ENCODE measurements at places on chromosomes 7 and 10.

- DNase-seq = no peak
These were observed 197.0 kb upstream of the AGK start for GRCh38 chr7:141354251-141354650.

DNA sequence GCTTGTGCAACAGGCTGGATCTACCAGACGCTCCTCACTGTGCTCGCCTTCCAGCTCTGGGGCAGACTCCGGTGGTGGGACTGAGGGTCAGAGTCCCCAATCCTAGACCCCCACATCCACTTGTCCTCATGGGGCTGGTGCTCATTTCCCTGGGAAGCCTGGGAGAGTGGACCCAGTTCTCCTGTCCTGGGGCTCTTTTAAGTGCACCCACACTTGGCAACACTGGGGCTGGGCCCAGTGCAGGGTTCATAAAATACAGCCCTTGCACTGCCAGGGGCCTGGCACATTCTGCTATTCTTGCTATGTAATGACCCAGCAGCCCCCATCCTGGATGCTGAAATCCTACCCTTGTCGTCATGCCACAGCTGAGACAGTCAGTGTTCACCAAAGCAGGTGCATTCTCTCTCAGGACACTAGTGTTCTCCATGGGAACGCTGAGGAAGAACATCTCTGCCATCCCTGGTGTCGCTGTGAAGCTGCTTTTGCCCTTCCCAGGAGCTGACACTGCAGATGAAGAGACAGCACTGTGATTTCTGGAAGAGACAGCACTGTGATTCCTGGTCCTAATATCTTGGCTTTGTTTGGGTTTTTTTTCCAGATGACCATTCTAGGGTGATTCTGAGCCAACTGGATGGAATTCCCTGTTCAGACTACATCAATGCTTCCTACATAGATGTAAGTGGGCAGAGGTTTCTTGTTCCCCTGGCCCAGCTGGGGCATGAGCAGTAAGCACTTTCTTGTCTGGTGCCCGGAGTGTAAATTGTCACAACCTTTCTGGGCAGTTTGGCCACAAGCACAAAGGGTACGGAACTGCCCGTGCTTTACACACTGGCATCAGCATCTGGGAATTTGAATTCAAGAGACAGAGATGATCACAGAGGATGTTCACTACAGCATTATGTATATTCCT, 65.6 kb downstream of the MKI67 start:
- DNase-seq = no peak

DNA sequence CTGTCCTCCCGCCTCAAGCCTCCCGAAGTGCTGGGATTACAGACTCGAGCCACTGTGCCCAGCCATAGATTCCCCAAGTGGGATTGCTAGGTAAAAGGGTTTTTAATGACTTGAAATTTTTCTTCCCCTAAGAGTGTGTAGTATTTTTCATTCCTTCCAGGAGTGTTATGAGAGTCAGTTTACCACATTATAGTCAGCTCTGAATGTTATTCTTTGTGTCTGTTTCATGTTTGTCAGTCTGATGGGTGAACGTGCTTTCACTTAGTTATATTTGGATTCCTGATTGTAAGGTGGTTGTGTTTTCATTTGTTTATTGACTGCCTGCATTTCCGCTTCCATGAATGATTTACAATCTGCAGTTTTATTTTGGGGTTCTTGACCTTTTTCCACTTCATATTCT, 6.3 kb downstream of the ZNF212 start:
- DNase-seq = no peak

GRCh38 chr7:157851501-157852067, 514.8 kb downstream of the DNAJB6 start:
- DNase-seq = no peak

DNA sequence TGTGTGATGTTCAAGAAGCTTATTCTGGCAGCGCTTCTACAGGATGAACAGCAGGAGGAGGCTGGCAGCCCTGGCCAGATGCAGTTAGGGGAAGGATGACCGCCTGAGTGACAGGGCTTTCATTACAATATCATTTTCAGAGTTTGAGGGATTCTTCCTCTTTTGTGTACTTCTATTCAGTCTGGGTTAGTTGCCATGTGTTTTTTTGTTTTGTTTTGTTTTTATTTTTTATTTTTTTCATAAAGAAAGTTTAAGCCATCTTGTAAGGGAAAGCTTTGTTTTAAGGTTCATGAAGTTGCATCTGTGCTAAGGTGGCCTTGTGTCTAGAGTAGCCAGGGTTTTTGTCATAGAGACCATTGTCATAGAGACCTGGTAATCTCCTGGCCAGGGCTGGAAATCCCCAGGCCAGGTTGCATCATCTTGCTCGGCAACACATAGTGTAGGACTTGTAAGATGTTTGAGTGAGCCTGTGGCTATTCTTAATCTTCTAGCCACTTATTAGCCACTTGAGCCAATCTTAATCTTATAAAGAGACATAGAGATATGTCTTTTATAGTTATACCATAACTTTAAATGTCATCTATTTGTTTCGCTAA, 230.5 kb upstream of the TMEM229A start:
- DNase-seq = no peak

DNA sequence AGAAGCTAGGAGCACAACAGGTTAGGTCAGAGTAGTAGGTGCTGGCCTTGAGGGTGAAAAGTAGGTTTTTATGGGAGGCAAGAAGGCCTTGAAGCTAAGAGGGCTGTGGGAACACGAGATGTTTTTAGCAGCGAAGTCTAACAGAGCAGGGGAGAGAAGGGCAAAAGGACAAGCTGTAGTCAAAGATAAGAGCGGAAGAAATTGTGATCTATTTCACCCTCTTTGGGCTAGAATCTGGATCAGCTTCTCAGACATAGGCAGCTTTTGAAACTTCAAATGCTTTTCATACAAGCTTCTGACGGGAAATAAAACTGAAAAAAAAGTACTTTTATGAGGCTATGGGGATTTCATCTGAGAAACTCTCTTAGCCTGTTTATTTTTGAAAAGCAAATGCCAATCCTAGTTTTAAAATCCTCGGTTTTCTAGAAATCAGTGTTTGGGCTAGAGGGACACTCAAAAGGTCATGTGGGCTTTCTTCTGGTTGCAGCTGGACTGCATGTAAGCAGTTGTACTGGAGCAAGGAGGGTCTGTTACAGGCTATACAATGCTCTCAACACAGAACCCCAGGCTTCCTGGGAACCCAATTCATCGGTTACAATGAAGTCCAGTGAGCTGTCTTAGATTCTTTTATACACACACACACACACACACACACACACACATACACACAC, 83.6 kb downstream of the RNF216 start:
- no peak for DNase-seq

DNA sequence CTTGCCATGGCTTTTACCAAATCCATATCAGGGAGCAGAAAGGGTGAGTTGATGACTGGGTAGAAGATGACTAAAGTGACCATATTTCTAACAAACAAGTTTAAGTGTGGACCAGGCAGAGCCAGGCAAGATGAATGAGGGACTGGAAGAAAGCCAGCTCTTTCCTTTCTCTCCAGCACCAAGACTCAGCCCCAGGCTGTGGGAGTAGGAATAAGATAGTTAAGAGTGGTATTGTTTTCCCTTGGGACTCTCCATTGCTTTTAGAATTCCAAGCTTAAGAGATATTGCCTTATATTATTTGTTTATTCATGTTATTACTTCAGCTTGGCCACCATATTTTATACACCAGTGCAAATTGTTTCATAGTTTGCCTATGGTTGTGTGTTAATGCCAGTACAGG, 28.8 kb upstream of the TSPAN33 start:
- no peak for DNase-seq

- no peak for DNase-seq
These were observed 33.3 kb downstream of the GBX1 start for GRCh38 chr7:151133986-151134742.

GRCh38 chr10:14653271-14654161, 121.2 kb downstream of the FAM107B start:
- no peak for DNase-seq

DNA sequence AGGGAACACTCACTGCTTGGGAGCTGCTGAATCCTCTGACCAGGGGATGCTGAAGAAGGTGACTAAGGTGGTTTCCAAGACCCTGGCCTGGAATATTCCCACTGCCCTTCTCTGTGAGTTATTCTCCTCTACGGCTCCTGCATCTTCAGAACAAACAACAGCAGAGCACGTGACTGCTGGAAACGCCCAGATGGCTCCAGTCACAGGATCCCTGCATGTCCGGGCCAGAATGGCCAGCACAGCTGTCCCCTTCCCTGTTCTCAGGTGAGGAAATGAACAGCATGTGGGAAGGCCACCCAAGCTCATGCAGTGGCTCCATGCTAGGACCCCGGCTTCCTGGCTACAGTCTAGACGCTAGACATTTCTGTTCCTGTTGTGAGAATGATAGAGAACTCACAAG, 43.1 kb downstream of the GHRHR start:
- DNase-seq = no peak

DNA sequence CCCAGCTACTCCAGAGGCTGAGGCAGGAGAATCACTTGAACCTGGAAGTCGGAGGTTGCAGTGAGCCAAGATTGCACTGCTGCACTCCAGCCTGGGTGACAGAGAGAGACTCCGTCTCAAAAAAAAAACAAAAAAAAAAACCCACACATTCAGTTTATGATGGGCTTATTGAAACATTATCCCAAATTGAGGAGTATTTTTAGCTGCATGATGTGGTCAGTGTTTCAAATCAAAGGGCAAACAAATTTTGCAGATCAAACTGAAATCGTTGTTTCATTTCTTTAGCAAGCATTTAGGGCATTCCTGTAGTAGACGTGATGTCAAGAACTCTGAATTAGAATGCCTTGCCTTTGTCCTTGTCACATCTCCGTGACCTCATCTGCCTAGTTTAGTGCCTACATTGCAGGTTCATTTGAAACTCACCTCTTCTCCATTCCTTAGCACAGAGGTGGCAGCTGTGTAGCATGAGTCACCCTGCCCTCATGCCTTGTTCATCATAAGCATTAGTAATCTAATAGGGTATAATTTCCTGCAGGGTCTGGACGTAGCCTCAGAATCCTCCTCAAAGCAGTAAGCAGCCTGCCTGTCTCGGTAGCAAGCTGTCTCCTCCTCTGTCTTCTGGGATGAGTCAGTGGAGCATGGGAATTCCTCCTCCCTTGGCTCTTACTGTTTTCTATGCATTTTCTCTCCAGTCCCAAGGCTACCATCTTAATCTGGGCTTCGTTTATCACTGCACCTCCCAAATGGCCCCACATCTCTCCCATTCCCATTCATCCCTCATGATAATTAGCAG, 73.8 kb downstream of the CUL1 start:
- DNase-seq = no peak

GRCh38 chr7:16438988-16439387, 17.6 kb upstream of the CRPPA start:
- DNase-seq = no peak

- DNase-seq = no peak
These were observed 211.4 kb downstream of the MDFIC start for GRCh38 chr7:115133248-115133647.

DNA sequence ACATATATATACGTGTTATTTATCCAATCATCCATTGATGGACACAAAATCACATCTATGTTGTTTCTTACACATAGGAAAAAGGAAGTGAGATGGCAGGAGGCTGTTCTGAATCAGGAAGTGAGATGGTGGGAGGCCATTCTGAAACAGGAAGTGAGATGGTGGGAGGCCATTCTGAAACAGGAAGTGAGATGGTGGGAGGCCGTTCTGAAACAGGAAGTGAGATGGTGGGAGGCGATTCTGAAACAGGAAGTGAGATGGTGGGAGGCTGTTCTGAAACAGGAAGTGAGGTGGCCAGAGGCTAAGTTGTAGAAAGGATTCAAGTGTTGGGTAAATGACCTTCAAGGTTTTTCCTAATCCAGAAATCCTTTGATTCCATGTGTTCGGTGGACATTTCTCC, 921.5 kb downstream of the TYW1 start:
- DNase-seq = no peak

DNA sequence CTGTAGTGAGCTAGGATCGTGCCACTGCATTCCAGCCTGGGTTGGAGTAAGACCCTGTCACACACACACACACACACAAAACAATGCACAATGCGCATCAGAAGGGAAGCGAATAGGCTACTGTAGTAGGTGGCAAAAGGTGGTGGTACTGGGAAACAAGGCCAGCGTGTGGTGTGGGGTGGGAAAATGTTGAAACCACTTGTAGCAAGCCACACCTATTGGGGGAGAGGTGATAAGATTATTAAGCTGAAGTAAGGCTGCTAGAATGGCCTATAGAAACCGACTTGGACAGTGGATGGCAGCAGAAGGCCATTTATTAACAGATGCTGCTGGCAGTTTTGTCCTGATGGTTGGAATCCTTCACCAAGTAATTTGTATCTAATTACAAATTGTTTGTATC, 7.2 kb upstream of the CHCHD1 start:
- no peak for DNase-seq

GRCh38 chr10:26855186-26855585, 5.6 kb downstream of the ABI1 start:
- DNase-seq = no peak

DNA sequence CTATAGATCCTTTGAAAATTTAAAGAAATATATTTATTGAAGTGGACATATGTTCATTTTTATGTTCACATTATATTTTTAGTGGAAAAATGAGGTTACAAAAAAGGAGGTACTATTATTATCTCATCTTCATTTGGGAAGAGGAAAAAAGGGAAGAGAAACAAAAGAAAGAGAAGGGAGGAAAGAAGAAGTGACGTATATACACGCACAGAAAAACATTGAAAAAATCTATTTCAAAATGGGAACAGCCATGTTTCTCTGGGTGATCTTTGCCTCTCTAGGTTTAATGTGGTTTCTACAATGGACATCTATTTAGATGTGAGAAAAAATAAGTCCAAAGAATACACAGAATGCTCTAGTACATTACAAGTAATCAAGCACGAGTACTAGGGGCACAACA, 14.8 kb downstream of the ANK3 start:
- no peak for DNase-seq

DNA sequence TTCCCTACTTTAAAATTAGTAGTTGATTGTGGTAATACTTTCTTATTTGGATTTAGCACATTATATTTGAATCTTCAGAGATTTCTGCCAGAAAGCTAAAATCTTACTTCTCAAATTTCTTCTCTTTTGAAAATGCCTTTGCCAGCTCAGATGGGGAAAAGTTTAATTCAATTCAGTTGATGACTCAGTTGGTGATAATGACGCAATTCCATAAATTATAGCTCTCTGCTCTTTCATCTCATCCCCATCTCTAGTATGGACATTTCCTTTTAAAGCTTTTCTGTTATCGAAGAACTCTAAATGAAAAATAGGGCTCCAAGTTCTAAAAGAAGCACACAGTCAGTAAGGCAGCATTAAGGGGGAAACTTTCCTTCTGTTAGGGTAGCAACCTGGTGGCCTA, 25.5 kb downstream of the RNLS start:
- DNase-seq = no peak

DNA sequence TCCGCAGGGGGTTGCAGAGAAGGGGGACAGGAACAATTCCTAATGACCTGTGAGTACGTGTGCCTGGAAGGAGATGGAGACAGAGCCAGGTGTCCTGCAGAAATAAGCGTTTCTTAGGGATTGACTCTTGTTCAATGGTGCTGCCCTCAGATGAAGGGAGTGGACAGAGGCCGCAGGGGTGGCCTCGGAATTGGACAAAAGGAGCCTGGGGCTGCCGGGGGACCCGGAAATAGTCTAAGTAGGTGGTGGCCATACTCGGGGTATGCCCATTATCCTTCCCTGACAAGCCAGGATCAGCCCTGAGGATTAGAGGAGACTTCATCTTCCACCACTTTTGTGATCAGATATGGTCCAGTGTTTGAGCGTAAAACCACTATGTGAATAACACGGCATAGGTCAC, 39.2 kb downstream of the ELFN1 start:
- no peak for DNase-seq

GRCh38 chr7:105512926-105513526, 9.0 kb downstream of the PUS7 start:
- DNase-seq = no peak

Data from NCI-H1694 treated with DMSO at 0.1 percent for 48 hours (cell line).